Natural killer cell (primary cell): ENCODE measurements at places on chromosomes 16 and 17.

DNA sequence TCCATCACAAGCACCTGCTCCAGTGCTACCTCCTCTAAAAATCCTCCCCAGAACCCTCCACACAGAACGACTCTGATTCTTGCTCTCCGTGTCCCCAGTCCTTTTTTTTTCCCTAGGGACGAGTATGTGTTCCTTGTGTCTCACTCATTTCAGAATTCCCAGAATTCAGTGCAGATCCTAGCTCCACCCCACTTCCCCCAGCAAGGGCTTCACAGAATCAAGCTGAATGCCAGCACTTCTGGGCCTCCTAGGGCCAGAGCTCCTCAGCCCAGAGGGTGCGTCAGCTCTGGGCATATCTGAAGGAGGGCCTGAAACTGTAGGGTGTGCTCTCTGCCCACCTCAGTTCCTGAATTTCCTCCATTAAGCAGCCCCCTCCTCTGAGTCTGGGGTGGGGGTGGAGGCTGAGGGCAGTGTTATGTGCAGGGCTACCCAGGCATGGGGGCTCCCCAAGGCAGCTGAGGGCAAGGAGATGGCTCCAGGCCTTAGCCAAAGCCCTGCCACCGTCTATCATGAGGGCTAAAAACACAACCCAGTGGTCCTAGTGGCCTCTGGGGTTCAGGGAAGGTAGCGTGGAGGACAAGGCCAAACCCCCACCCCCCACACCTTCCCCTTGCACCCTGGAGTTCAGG, 6.5 kb downstream of the UNC119 start:
- DNase-seq: no peak

- DNase-seq: no peak
These were observed 2.6 kb upstream of the FDXR start for GRCh38 chr17:74875155-74875976.

- DNase-seq: no peak
These were observed 870.2 kb upstream of the GOT2 start for GRCh38 chr16:59604354-59604753.

DNA sequence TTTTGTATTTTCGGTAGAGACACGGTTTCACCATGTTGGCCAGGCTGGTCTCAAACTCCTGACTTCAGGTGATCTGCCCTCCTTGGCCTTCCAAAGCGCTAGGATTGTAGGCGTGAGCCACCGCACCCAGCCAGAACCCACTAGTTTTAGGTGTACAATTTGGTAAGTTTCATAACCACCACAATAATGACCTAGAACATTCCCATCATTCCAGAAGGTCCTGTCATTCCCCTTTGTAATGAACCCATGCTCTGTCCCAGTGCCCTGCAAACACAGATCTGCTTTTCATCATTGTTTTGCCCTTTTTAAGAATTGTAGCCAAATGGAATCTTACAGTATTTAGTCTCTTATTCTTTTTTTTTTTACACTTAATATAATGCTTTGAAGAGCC, 35.6 kb upstream of the IRF8 start:
- no peak for DNase-seq

DNA sequence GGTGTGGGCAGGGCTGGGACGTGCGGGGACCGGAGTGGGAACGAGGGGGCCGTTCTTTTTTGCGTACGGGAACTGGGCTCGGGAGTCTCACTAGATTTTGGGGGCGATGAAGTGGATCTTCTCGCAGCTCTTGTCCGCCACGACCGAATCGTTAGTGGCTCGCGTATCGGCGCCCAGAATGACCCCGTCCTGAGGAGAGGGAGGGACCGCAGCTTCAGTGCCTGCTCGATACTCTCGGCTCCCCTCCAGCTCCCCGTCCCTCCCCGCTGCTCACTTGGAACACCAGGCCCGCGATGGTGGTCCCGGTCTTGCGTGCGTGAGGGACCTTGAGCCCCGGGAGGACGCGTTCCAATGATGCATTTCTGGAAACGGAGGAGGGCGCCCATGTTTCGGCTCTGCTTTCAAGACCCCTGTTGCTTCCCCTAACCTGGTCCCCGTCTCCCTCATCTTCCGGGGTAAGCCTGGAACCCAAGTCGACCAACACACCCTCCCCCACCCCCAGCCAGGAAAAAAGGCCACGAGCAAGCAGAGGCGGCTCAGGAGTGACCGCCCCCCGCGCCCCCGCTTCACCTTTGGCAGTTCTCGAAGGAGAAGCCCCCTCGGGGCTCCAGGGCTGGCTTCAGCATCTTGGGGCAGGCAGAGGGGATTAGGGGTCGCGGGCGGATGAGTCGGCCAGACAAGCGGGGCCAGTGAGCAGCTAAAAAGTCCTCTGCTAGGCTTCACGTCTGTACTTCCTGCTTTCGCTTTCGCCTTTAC, at the start of gene PSMB10:
PSMB10 (minus strand) TSS at position 727 of the 756 bp plus-strand sequence; CDS start at position 626, 101 bp downstream.
- DNase-seq: peak; percentile 64

- no peak for DNase-seq
These were observed 940.4 kb downstream of the KCNJ2 start for GRCh38 chr17:71109697-71110096.

GRCh38 chr16:66474750-66475199, 47.7 kb downstream of the BEAN1 start:
- peak; percentile 81 for DNase-seq

- no peak for DNase-seq
These were observed 53.8 kb upstream of the LYRM9 start for GRCh38 chr17:27947005-27947406.

- DNase-seq: peak; percentile 81
These were observed 15.0 kb upstream of the C17orf58 start for GRCh38 chr17:68011199-68011665.

- no peak for DNase-seq
These were observed 1.3 kb upstream of the CCL15 start for GRCh38 chr17:36002631-36003030.

DNA sequence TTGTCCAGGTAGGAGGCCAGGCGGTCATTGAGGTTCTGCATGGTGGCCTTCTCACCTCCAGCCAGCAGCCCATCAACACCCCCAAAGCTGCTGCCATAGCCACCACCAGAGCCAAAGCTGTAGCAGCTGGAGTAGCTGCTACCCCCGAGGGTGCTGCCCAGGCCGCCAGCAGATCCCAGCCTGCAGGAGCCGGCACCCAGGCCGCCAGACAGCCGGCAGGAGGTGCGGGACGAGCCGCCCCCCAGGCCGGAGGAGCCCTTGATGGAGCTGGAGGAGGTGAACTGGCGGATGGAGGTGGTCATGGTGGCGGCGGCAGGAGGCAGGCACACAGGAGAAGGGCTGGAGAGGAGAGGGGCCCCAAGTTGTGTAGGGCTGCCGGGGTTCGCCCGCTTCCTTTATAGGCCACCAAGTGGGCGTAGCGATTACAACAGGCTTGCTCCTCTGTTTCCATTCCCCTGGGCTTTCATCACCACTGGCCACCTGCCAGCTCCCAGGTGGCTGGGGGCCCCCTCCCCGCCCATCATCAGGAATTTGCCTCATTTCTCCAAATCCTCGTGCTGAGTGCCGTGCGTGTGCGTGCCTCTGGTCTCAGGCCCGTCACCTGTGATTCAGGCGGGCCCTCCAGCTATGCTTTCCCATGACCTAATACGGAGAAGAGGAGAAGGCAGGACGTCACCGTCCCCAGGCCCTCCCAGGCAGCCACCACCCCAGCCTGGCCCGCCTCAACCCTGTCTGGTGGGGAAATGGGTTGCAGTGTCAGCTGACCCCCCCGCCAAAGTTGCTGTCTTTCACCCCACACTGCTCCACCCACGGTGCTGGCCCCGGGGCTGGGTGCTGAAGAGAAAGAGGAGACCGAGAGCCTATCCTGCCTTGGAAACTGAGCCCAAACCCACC, at the start of gene KRT17:
KRT17 (minus strand) TSS at position 368 of the 894 bp plus-strand sequence; CDS start at position 302, 66 bp downstream.
- no peak for DNase-seq

GRCh38 chr17:13835151-13835550, 233.4 kb upstream of the HS3ST3A1 start:
- DNase-seq: no peak

DNA sequence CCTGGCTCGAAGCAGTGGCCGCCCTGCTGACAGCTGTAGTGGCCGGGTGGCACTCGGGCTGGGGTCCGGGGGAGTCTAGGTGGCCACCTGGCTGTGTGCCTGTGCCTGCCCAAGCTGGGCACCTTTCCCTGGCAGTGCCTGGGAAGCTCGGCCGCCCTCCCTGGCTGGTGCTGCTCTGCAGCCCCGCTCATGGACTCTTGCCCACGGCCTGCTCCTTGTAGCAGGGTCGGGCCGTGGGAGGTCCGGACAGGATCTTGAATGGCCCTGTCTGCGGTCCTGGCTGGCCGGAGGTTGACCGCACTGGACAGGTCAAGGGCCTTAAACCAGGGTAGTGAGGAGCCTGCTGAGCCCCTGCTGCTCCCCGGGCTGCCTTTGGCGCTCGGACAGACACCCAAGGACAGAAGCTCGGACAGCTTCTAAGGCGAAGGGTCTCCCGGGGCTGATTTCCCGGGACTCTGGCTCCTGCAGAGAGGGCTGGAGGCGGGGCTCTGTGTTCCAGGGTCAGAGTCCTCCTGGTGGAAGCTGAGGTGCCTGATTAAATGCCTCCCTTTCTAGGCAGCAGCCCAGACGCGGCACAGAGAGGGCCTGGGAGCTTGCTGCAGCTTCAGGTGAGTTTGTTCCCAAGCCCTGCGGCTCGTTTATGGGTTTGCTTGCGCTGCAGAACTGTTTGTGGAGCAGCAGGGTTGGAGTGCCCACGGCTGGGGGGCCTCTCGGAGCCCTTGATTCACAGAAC, 6.0 kb downstream of the CAPN15 start:
- DNase-seq: no peak

- no peak for DNase-seq
These were observed 129.5 kb downstream of the ABCC6 start for GRCh38 chr16:16093628-16094332.

- no peak for DNase-seq
These were observed 55.2 kb downstream of the EPN2 start for GRCh38 chr17:19292377-19292711.

GRCh38 chr17:3639981-3640596, 3.5 kb downstream of the CTNS start:
- DNase-seq: no peak

DNA sequence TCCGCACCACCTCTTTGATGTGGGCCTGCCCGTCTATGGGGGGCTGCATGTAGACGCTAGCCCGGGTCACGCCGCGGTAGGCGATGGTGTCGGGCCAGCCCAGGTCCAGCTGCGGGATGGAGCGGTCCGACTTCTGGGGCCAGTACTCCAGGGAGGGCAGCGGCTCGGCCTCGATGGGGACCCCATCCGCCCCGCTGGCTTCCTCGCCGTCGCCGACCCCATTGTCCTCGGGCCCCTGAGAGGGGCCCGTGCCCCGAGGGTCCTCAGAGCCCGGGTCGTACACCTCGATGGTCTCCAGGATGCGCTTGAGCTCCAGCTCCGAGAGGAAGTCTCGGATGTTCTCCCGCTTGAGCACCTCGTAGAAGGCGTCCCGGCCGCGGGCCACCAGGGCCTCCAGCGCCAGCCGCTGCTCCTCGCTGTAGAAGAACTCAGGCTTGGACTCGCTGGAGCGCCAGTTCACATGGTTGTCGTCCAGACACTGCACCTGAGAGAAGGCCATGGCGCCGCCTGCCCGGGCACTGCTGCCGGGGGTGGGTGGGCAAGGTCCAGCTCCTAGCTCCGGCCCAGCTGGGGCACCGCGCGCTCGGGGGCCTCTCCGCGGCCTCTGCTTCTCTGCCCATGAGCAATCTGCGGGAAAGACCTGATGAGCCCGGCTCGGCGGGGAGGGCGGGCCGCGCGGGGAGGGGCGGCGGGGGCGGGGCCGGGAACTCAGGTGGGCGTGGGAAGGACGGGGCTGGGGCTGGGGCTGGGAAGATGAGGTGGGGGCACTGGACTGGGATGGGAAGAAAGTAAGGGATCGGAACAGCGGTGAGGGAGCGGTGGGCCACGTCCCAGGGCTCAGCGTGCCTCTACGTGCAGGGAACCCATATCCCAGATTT, 782 bp downstream of the FAM83G start:
- peak; percentile 48 for DNase-seq

DNA sequence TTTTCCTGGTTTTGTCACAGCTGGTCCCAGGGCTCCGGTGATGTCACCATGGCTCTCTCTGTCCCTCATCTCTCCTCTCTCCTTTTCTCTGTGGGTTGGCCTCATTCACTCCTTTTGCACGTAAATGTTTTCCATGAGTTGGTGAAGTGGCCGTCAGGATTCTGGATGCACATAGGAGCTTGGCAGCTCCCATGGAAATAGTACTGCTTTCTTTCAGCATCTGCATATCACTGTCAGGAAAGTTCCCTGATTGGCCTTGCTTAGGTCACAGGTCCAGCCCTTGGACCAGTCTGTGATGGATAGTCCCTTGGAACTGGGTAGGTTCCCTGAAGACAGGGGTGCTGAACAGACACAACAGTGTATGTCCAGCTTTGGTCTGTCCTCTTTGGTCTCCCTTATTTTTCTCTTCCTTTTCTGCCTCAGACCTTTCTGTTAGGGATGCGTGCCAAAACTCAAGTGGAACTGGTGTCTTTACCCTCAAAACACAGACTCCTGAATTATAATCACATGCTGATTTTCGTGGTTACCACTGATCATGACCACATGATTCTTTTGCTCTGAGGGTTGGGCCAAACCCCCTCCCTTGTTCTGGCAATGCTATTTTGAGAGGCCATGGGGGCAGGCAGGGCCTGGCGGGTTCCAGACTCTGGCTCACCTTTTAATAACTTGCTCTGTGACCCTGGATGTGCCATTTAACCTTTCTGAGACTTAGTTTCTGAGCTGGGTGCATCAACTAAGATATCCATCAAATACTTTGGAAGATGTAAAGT, 99.0 kb downstream of the MSI2 start:
- DNase-seq: no peak

GRCh38 chr16:29641561-29641960, 21.5 kb upstream of the SPN start:
- peak; percentile 62 for DNase-seq

DNA sequence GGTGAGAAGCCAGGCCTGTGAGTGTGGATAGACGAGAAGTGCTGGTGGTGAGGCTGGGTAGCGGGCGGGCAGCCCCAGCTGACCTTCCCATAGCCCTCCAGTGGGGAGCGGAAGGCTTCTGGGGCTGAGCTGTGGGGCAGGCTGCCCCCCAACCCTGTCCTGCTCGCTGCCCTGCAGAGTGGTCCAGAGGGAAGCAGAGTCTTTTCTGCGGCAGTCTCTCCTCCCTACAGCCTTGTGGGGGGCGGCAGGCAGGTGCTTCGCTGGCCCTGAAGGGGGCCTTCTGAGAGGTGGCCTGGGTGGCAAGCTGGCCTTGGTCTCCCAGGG, 3.7 kb downstream of the NLGN2 start:
- no peak for DNase-seq

- DNase-seq: no peak
These were observed 199.3 kb downstream of the NTN1 start for GRCh38 chr17:9220398-9221146.

- DNase-seq: no peak
These were observed 1131.0 kb upstream of the GOT2 start for GRCh38 chr16:59864981-59865666.

GRCh38 chr17:47741793-47742145, 8.7 kb downstream of the TBX21 start:
- peak; percentile 54 for DNase-seq

DNA sequence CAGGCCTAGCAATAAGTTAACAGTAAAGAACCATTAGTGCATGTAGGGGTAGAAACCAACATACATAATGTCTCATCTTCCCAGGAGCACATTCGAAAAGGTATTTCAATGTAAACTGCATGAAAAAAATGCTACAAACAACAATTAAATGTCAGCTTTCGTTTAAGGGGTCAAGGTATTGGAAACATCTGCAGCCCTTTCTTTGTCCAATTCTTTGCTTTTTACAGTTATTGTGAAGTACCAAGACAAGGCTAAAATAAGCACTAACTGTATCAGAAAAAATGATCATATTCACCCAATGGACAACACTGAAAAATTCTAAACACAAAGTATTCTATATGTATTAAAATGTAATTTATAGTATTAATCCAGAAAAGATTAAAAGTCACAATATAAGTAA, 37.9 kb downstream of the GPATCH8 start:
- no peak for DNase-seq

GRCh38 chr17:77322514-77323412, 182.0 kb downstream of the SEC14L1 start:
- DNase-seq: no peak
